Glomerular endothelial cell (primary cell): ENCODE measurements at places on chromosomes 2 and 18. TPM values are rescaled to one million over a fixed set of nuclear protein-coding genes. Genes with fewer than 3 reads are reported as not detected.

GRCh38 chr2:179268277-179268925, 3.8 kb upstream of the SESTD1 start:
- no peak for DNase-seq

DNA sequence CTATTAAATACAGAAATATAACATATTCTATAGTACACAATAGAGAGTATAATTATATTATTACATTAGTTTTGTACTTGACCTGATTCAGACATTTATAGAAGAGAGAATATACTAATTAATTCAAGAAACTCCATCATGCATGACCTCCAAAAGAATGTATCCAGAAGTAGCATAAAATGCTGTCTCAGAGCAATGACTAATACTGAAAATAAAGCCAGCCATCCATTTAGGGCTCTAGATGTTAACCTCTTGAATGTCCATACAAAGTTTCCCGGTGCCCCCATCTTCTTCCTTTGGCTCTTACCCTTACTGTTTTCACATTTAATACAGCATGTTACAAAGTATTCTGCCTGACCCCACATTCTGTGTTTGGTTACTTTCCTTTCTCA, 102.0 kb downstream of the ARHGAP15 start:
- DNase-seq, result no peak

GRCh38 chr2:86042256-86043168, 63.2 kb downstream of the POLR1A start:
- DNase-seq, result no peak

The CNDP1 gene
- total RNA-seq, result not detected in 2 replicates

The IGFBP5 gene
- 23.4 and 36.8 TPM in 2 replicates for total RNA-seq

The FNDC4 gene
- total RNA-seq, result 27.5 and 34.3 TPM in 2 replicates

The TFCP2L1 gene
- total RNA-seq, result 0.10 TPM in 1 of 2 replicates, not detected in the other

DNA sequence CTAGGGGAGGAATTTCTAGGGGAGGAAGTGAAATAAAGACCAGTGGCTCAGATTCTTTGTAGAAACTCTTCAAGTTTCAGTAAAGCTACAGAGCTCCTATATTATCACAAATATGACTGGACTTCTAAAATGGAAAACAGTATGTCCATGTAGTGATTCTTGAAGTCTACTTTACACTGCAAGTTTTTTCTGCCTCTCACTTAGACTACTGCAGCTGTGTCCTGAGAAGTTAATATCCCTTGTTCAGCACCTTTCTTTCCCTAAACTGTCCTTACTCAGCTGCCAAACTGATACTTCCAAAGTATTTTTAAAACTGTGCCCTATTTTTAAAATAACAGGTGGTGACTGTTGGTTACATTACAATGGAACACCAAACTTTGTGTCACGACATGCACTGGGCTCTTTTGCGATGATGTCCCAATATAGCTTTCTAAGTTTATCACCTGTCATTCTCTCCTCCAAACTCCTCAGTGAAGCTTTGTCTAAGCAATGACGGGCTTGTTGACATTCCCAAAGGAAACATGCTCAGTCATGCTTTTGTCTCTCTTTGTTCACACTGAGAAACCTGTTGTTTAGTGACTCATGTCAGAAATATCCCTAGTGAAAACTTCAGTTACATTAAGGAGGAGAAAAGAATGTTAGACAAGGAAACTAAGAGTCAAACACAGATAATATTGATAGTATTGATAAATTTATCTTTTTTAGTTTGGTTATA, 341.1 kb downstream of the ARL6IP6 start:
- no peak for DNase-seq

The CNTNAP5 gene
- not detected in 2 replicates for total RNA-seq

DNA sequence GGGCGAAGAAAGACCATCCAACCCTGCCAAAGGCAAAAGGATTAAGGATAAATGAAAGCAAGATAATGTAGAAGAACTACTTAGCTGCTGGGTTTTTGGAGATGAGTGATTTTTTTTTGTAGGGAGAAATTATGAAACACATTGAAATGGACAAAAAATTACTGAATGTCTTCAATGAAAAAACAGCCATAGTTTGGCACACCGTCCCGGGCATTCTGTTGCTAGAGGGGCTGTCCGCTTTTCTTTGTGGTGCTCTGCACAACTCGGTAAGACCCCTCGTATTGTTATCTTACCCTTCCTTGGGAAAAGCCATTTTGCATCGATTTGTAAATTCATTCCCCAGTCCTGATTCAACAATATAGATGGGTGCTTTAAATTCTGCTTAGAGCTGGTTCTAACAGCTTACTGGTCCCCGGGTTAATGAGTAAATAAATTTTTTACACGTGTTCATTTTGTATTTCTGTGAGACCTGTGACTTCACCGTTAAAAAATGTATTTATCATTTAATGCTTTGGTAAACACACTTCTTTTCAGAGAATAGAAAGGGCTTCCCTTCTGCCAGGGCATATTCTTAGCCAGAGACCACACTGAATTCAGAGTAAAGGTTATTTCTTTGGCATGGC, 912 bp upstream of the LAPTM4A start:
- no peak for DNase-seq

The NGEF gene
- 0.19 and 0.47 TPM in 2 replicates for total RNA-seq

DNA sequence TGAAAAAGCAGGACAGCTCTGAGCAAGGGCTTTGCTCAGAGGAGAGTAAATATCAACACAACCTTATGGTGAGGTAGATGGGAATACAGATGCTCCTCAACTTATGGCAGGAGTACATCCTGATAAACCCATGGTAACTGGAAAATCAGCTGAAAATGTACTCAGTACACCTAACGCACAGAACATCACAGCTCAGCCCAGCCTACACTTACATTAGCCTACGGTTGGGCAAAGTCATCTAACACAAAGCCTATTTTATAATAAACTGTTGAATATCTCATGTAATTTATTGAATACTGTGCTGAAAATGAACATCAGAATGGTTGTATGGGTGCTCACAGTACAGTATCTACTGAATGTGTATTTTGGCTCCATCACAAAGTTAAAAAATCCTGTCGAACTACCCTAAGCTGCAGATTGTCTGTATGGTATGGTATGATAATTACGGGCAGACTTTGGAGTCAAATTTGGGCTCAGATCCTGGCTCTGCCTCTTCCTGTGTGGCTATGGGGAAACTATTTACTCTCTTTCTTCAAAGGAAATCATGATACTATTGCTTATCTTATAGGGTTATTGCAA, 120.3 kb upstream of the LYPD1 start:
- no peak for DNase-seq

The SPC25 gene
- 1.6 and 6.4 TPM in 2 replicates for total RNA-seq

The C1QL2 gene
- not detected in 2 replicates for total RNA-seq

The GAL3ST2 gene
- total RNA-seq, result not detected in 2 replicates

The IL36RN gene
- total RNA-seq, result not detected in 2 replicates

The MC2R gene
- total RNA-seq, result not detected in 2 replicates

The BOLL gene
- not detected in 2 replicates for total RNA-seq
